ENCODE measurements at places on chromosomes 13 and 19. TPM values are rescaled to one million over a fixed set of nuclear protein-coding genes. Genes with fewer than 3 reads are reported as not detected.

DNA sequence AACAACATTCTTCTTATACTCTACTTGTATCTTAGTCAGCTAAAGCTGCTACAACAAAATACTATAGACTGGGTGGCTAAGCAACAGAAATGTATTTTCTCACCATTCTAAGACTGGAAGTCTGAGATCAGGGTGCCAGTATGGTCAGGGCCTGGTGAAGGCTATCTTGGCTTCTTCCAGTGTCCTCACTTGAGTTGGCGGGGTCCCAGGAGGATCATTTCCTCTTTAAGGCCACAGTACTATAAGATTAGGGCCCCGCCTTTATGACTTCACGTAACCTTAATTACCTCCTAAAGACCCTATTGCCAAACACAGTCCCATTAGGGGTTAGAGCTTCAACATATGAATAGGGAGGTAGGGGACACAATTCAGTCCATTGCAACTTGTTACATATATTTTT, 30.7 kb upstream of the DOCK9 start:
- H3K4me1 ChIP-seq = no peaks in the 10 kb centered on the region
- H3K4me3 ChIP-seq = no peak overlapping the region
- no peaks in the 10 kb centered on the region for H3K27me3 ChIP-seq
- DNase-seq = peak; percentile 66
- no peak overlapping the region for H3K27ac ChIP-seq

- H3K27ac ChIP-seq = no peak overlapping the region
- no peak for DNase-seq
- no peaks in the 10 kb centered on the region for H3K27me3 ChIP-seq
- peaks cover 20% of the 10 kb centered on the region for H3K4me1 ChIP-seq
- peaks cover 37% of the 10 kb centered on the region for H3K36me3 ChIP-seq
- H3K4me3 ChIP-seq = no peak overlapping the region
Measured at GRCh38 chr19:46943150-46943946, 76.3 kb upstream of the NPAS1 start.

- H3K4me1 ChIP-seq = peaks cover 5% of the 10 kb centered on the region
- H3K36me3 ChIP-seq = no peaks in the 10 kb centered on the region
- no peak for DNase-seq
- H3K27ac ChIP-seq = no peak overlapping the region
Measured at GRCh38 chr19:46654621-46655152, 6.3 kb downstream of the DACT3 start.

DNA sequence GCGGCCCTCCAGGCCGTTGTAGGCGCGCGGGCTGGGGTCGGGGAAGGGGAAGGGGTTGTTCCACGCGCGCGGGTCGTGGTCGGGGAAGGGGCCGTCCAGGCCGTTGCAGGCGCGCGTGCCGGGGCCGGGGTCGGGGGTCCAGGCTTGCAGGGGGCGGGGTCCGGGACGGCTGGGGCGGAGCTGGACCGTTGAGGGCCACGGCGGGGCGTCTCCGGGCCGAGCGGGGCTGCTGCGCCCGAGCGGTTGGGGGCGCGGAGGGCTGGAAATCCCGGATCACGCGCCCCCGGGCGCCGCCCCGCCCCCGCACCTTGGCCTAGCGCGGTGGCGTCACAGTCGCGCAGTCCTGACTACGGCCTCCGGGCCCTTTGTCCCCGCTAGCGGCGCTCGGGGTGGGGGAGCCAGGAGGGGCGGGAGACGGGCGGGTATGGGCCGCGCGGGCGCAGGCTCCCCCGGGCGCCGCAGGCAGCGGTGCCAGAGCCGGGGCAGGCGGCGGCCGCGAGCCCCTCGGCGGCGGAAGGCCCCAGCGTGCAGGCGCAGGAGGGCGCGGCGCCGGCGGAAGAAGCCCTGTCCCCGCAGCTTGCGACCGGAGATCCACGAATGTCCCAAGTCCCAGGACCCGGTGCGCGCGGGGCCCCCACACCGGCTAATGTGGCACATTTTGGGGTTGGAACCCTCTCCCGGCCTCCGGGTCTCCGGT, 665 bp downstream of the GPX4 start:
- peak; percentile 76 for DNase-seq
- peaks cover 40% of the 10 kb centered on the region for H3K36me3 ChIP-seq
- H3K27ac ChIP-seq = peak overlapping the region; percentile 75
- H3K4me1 ChIP-seq = peaks cover 35% of the 10 kb centered on the region
- H3K4me3 ChIP-seq = peak overlapping the region; percentile 77

DNA sequence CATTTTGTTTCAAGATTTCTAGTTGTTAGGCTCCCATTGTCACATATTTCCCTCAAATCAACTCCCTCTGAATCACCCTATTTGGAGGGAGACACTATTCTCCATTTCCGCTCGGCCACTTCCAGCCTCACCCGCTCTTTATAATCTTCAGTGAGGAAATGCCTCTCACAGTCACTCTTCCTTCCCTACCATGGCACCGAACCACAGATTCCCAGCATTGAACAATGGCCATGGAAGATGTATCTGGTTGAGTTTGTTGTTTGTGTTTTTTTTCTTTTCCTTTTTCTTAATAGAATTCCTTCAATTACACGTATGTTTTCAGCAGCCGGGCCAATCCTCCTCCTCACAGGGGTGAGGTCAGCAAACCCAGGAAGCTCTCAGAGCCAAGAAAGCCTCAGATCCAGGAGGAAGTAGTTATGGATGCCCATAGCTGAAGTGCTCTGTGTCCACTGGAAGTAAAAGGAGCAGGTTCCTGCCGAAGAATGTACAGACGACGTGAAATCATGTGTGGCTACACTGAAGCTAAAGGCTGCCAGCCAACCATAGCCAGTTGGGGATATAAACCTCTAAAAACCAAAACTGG, 472.1 kb downstream of the FOXO1 start:
- no peaks in the 10 kb centered on the region for H3K36me3 ChIP-seq
- H3K4me3 ChIP-seq = no peak overlapping the region
- H3K27me3 ChIP-seq = no peaks in the 10 kb centered on the region
- no peak overlapping the region for H3K27ac ChIP-seq
- no peaks in the 10 kb centered on the region for H3K4me1 ChIP-seq

- H3K36me3 ChIP-seq = no peaks in the 10 kb centered on the region
- no peak overlapping the region for H3K4me3 ChIP-seq
- H3K27ac ChIP-seq = no peak overlapping the region
- DNase-seq = no peak
- no peaks in the 10 kb centered on the region for H3K4me1 ChIP-seq
Measured at GRCh38 chr13:26680572-26680971, 80.0 kb downstream of the GPR12 start.

GRCh38 chr13:30158774-30159445, 148.4 kb downstream of the KATNAL1 start:
- H3K4me3 ChIP-seq = no peak overlapping the region
- peaks cover 44% of the 10 kb centered on the region for H3K4me1 ChIP-seq
- H3K36me3 ChIP-seq = no peaks in the 10 kb centered on the region
- H3K27ac ChIP-seq = peak overlapping the region; percentile 57
- DNase-seq = peak; percentile 57

- no peak overlapping the region for H3K27ac ChIP-seq
- DNase-seq = no peak
- no peaks in the 10 kb centered on the region for H3K27me3 ChIP-seq
- H3K4me3 ChIP-seq = no peak overlapping the region
- H3K36me3 ChIP-seq = no peaks in the 10 kb centered on the region
- H3K4me1 ChIP-seq = peaks cover 14% of the 10 kb centered on the region
Measured at GRCh38 chr13:113445791-113446487, 7.3 kb downstream of the ADPRHL1 start.

- peaks cover 33% of the 10 kb centered on the region for H3K27me3 ChIP-seq
- H3K4me3 ChIP-seq = no peak overlapping the region
- peak; percentile 39 for DNase-seq
Measured at GRCh38 chr19:411723-412355, 2.9 kb upstream of the C2CD4C start.

DNA sequence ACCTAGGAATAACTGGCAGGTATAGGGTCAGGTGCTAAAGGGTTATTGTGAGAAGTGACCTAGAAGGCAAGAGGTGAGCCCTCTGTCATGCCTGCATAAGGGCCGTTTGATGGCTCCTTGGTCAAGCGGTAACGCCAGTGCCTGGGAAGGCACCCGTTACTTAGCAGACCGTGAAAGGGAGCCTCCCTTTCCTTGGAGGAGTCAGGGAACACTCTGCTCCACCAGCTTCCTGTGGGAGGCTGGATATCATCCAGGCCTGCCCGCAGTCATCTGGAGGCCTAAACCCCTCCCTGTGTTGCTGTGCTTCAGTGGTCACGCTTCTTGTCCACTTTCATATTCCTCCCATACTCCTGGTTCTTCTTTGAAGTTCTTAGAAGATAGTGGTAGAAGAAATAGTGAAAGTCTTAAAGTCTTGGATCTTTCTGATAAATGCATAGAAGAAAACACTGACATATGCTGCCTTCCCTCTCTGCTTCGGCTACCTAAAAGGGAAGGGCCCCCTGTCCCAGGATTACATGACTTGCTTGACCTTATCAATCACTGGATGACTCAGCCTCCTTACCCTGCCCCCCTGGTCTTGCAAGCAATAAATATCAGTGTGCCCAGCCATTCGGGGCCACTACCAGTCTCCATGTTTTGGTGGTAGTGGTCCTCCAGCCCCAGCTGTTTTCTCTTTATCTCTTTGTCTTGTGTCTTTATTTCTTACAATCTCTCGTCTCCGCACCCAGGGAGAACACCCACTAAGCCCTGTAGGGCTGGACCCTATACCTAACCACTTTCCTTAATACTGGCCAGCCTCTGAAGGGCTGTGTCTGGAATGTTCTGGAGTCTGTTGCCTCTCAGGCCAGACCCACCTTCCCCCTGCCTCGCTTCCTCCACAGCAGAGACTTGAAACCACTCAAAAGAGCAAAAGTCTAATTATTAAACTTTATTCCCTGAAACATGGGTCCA, 16.1 kb upstream of the ABCC4 start:
- H3K27ac ChIP-seq = no peak overlapping the region
- no peak overlapping the region for H3K4me3 ChIP-seq
- H3K27me3 ChIP-seq = no peaks in the 10 kb centered on the region

DNA sequence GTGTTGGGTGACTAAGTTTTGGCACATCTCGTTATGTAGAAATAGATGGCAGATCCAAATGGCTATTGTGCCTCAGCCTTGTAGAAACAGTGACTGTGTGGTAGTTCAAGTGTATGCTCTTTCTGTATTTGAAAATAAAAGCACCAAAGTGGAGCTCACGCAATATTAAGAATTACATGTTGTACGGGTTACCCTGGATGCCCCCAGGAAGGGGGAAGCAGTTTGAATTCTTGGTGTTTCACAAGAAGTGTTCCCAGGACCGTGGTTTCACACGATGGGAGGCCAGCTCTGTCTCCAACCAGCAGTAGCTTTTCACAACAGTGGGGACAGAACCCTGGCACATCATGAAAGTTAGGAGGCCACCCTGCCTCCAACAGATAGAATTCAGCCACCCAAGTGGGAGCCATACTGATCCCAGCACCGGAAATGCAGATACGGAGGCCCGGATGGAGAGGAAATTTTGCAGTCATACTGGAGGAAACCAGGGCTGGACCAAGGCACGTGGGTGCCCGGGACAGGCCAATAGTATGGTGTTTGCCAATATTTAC, 8.9 kb downstream of the FLT1 start:
- H3K4me1 ChIP-seq = peaks cover 10% of the 10 kb centered on the region
- H3K27ac ChIP-seq = no peak overlapping the region
- no peak for DNase-seq
- no peak overlapping the region for H3K4me3 ChIP-seq

- H3K27me3 ChIP-seq = no peaks in the 10 kb centered on the region
- no peak for DNase-seq
- no peaks in the 10 kb centered on the region for H3K4me1 ChIP-seq
- H3K36me3 ChIP-seq = no peaks in the 10 kb centered on the region
- H3K4me3 ChIP-seq = no peak overlapping the region
Measured at GRCh38 chr13:97414392-97414791, 19.6 kb upstream of the RAP2A start.

DNA sequence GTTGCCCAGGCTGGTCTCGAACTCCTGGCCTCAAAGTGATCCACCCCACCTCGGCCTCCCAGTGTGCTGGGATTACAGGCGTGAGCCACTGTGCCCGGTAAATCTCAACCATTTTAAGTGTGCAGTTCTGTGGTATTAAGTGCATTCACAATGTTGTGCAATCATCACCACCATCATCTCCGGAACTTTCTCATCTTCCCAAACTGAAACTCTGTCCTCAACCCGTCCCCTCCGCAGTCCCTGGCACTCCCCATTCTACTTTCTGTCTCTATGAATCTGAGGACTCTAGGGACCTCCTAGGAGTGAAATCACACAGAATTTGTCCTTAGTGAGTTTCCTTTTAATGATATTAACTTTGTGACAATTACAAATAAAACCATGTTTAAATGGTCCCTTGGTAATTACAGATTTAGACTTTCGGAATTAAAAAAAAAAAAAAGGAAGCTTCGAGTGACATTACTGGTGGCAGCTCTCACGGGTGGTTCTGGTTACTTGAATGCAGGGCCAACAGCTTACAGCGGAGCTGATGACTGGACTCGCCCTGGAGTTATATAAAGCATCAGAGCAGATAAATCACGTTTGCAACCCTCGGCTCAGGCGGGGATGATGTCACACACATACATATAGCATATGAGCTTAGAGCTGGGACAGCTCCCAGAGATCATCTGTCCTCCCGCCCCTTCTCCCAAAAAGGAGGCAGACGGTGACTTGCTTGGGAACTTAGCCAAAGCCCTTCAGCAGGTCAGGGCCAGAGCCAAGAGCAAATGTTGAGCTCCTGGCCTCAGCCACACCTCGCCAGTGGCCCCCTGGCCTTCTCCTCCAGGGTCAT, 89.8 kb downstream of the ZNF557 start:
- H3K4me1 ChIP-seq = no peaks in the 10 kb centered on the region
- H3K36me3 ChIP-seq = no peaks in the 10 kb centered on the region
- no peaks in the 10 kb centered on the region for H3K27me3 ChIP-seq
- no peak for DNase-seq
- no peak overlapping the region for H3K27ac ChIP-seq

DNA sequence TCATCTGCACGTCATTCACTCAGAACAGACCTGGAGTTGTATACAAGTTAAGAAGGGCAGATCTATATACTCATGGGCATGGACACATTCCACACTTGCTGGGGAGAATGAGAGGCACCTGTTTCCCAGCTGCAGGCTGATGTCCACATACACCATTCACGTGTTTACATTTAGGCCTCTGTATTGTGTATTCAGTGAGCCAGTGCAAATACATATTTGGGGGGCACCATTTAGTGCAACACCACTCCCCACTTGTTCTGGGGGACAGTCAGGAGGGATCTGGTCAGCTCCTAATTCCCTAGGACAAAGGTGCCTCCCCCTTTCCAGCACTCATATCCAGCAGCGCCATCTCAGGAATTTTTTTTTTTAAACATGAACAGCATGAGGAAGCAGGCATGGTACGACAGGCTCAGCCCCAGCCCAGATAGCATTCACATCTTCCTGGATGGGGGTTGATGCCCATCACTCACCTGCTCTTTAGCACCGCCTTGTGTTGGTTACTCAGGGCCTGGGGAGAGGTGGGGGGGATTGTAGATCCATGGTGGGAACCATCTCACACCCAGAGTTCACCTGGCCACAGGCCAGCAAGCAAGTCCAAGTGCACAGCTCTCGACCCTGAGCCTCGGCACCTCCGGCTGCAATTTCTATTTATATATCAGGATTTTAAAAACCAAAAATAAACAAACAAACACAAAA, 56.9 kb upstream of the ZNF254 start:
- H3K36me3 ChIP-seq = peaks cover 13% of the 10 kb centered on the region
- no peaks in the 10 kb centered on the region for H3K27me3 ChIP-seq
- H3K4me1 ChIP-seq = peaks cover 12% of the 10 kb centered on the region
- DNase-seq = no peak

GRCh38 chr13:97242755-97243497, 20.8 kb downstream of the MBNL2 start:
- no peak overlapping the region for H3K4me3 ChIP-seq
- no peak overlapping the region for H3K27ac ChIP-seq
- no peaks in the 10 kb centered on the region for H3K36me3 ChIP-seq
- no peak for DNase-seq

Gene CLEC4G
- total RNA-seq = not detected

Gene NMRK2
- not detected for total RNA-seq

Gene TJP3
- total RNA-seq = not detected

Gene TNFAIP8L1
- total RNA-seq = 5.0 TPM

Gene LRRC8E
- total RNA-seq = 2.1 TPM

Gene GRIN2D
- 0.05 TPM for total RNA-seq

Gene RAB20
- 19.3 TPM for total RNA-seq

Gene BCL3
- 3.9 TPM for total RNA-seq

Data from SJSA1 (cell line).